ENCODE measurements at places on chromosomes 5 and 9.

- no peak for DNase-seq
Observed at GRCh38 chr9:922171-922570, 54.3 kb upstream of the DMRT3 start.

GRCh38 chr5:10982626-10983025 is 221.6 kb upstream of the DAP start:
- no peak for DNase-seq

DNA sequence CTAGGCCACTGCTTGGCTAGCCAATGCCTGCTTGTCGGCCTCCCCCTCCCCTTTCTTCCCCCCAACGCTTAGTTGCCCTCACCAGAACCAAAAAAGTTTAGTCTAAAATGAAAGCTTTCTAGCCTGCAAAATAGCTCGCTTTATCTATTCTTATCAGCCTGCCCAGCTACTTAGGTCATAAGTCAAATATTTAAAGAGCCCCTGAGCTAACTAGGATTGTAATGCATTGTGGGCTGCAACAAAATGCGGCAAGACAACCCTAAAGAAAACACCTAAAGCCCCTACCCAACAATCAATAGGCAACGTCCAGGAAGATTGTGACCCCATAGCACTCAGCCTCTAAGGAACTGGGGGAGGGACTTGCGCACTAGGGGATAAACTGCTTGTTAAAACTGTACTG is 38.6 kb upstream of the PCSK5 start:
- no peak for DNase-seq

DNA sequence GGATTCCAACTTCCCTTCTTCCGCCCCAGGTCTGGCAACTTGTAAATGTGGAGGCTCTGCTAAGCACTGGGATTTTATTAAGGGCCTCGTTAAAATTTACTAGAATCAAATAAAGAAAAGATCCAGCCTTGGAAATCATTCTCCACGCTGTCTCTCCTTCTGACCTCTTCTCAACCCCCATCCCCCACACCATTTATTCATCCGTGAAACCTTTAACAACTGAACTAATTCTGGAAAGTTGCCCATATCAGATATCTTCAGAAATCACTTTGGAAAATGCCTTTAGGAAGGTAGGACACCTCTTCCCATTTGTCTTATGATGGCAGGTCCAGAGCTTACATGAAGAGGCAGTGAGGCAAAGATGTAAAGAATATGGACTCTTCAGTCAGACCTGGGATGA is 288.5 kb downstream of the SLIT3 start:
- DNase-seq, result no peak

DNA sequence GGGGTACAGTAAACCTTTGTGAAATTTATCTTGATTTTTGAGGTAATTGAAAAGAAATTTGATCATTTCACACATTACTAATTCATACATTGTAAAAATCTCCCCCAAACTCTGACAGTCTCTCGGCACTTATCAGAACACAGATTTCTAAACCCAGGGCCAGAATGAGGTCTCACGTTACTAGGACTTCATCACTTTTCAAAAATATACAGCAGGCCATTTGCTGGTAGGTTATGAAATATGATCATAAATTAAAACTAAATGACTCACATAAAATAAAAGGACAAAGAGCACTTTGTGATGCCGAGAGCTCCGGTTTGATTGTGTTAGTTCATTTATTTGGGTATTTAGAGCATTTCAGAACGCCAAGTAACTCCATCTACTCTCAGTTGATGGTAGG is 17.0 kb downstream of the MSX2 start:
- DNase-seq, result no peak

DNA sequence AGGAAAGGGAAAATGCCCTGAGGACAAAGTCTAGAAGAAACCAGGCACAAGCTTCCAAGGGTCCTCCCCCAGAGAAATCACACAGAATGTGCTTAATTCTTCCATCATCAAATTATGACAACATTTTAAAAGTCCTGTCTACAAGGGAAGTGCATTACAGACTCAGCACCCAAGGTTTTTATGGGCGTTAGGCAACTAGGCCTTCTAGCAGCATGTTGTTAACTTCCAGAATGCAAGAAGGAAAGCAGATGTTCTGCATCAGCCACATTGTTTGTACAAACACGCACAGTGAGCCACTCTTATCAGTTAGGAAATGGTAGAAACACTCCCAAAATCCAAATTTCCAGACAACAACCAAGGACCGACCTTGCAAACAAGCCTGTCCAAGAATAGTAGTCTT is 26.5 kb downstream of the SMC5 start:
- no peak for DNase-seq

DNA sequence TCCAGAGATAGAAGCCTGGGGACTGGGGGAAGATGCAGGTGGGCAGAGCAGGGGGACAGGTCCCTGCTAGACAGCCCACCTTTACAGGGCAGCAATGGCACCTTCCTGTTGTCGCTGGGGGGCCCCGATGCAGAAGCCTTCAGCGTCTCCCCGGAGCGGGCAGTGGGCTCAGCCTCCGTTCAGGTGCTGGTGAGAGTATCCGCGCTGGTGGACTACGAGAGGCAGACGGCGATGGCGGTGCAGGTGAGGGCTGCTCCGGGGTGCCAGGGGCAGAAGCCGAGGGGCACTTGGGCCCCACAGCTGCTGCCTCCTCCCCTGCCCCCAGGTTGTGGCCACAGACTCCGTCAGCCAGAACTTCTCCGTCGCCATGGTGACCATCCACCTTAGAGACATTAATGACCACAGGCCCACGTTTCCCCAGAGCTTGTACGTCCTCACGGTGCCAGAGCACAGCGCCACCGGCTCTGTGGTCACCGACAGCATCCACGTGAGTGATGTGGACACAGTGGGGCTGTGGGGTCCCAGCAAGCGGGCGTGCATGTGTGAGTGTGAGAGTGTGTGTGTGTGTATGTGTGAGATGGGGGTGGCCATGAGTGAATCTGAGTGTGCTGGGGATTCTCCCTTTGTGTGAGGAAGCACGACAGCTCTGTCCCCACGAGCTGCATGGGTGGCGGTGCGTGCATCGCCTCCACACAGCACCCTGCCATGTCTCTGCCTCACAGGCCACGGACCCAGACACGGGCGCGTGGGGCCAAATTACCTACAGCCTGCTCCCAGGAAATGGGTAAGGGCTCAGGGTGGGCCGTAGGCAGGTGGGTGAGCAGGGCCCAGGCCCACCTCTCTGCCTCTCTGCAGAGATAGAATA is 28.4 kb downstream of the CDHR2 start:
- DNase-seq, result no peak

DNA sequence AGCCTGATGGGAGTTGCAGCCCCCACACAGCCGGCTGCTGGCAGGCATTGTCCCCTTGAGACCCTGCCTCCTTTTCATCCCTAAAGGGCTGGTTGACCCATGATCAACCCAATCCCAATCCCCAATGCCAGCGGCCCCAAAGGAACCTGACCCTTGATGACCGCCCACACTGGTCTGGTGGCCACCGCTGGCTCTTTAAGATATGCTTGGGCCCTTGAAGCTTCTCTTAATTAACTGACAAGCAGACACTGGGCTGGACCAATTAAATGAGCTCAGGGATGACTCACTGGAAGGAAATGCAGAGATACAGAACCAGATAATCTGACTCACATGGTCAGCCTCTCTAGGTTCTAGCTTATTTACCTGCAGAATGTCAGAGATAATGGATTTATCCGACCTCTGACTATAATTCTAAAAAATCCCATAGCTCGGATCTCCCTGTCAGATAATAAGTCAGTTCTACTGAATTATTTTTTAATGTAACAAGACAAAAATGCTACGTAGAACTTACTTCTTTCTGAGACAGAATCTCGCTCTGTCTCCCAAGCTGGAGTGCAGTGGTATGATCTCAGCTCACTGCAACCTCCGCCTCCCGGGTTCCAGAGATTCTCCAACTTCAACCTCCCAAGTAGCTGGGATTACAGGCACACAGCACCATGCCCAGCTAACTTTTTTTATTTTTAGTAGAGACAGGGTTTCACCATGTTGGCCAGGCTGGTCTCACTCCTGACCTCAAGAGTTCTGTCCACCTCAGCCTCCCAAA is 11.1 kb upstream of the MLANA start:
- DNase-seq, result no peak

- DNase-seq, result no peak
Observed at GRCh38 chr5:109407913-109408312, 1.9 kb downstream of the PJA2 start.

DNA sequence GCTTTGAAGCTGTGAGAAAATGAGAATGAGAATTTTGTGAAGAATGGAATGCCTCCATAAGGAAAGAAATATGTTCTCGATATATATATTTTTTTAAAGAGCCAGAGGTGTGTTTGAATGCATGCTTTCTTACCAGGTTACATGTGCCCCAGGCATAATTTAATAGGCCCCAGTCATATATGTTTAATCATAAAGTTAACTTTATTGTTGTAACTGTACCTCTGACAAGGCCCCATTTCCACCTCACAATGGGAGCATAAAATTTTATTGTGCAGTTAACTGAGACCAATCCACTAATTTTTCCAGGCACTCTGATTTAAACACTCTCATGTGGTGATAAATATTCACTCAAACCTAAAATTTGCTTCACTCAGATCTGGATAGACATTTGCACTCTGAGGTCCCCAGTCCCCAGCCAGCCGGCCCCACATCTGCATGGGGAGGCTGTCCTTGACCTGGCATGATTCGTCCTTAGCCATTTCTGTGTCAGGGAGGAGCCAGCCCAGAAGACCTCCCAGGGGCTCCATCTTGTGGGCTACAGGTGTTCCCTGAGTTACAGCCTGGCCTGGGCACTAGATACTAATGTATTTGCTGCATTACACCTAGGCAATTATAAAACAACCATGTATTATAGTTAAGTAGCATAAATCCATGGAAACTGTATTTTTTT is 245.8 kb downstream of the MTRR start:
- no peak for DNase-seq

DNA sequence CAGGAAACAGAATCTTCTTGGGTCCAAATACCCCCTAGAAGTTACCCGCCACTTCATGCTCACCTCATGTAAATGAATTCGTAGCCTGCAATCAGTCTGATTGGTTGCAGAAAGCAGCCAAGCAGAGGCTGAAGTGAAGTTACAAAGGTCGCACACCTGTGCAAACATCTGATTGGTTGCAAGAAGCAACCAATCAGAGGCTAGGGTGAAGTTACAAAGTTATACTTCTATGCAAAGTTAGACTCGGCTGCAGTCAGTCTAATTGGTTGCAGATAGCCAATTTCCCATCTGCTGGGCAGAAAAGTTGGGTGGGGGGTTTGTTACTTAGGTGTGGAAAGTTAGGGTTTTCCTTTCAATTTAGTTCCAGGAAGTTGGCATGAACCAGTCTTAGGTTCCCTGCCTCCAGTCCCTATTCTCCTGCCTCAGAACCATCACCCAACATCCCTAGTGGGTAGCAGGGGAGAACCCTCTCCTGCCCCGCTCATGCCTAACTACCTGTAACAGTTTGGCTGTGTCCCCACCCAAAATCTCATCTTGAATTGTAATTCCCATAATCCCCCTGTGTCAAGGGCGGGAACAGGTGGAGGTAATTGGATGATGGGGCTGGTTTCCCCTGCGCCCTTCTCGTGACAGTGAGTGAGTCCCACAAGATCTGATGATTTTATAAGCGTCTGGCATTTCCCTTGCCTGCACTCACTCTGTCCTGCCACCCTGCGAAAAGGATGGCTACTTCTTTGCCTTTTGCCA is 1.2 kb upstream of the RUSC2 start:
- DNase-seq, result no peak

DNA sequence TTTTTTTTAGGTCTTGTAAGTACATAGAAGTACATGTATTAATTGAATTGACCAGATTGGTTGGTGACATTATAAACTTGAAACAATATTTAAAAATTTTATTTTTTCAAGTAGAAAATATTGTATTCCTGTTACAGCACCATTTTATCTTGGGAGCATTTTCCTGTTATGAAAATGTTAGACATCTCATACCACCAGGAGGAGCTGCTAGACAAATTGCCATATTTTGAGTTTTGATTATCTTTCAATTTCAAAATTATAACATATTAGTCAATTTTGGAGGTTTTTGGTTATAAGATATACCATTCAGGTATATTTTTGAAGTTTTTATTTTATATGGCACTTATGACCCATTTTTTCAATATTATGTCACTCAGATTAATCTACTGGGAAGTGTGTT is 84.4 kb downstream of the CNTLN start:
- no peak for DNase-seq
